ENCODE measurements at places on chromosomes 4 and X.
A peak's percentile ranks its signal among the peaks of the same experiment; 100 is the strongest.

DNA sequence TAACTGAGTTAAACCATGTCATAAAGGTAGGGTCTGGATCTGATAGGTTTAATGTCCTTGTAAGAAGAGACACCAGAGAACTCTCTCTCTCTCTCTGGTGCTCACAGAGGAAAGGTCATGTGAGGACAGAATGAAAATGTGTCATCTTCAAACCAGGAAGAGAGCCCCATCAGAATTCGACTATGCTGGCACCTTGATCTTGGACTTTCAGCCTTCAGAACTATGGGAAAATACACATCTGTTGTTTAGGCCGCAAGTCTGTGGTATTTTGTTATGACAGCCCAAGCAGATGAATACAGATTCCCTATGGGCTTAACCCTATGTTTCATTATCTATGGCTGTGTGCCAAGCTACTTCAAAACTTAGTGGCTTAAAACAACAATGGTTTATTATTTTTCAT lies 105.5 kb upstream of the DDIT4L start:
- no peak for DNase-seq

DNA sequence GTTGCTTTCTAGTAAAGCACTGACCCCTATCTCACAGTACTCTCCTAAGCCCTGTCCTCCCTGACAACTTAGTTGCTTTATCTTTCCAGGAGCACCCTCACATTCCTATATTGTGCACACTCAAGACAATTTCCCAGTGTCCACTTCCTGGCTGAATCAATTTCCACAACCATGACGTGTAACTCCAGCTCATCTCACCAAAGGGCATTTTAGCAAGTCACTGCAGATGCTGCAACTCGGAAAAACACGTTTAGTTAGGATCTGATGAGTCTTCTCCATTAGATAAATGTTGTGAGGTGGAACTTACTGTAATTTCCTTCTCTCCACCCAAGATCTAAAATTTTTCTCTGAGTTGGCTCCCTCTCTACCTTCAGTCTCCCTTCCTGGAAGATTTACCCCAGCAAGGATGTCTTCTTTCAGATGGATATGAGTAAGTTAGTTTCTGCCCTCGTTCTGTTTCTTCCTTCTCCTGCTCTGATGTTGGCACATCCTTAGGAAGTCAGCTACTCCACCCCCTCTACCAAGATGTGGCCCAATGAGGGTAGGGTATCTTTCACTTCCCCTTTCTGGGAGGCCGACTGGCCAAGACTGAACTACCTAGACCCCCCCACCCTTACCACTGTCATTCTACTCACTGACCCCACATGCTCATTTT lies 28.8 kb upstream of the IL13RA1 start:
- DNase-seq = peak; percentile 39

GRCh38 chrX:12901486-12901885 lies 4.9 kb upstream of the TLR8 start:
- DNase-seq = peak; percentile 70

GRCh38 chrX:6917666-6918065 lies 229.8 kb upstream of the STS start:
- DNase-seq = no peak

GRCh38 chr4:111359602-111360001 lies 736.7 kb upstream of the PITX2 start:
- no peak for DNase-seq

- DNase-seq = peak; percentile 2
These were observed 437.6 kb upstream of the AGA start for GRCh38 chr4:177879851-177880250.

- no peak for DNase-seq
These were observed 69.9 kb upstream of the FBXW7 start for GRCh38 chr4:152605641-152606335.

DNA sequence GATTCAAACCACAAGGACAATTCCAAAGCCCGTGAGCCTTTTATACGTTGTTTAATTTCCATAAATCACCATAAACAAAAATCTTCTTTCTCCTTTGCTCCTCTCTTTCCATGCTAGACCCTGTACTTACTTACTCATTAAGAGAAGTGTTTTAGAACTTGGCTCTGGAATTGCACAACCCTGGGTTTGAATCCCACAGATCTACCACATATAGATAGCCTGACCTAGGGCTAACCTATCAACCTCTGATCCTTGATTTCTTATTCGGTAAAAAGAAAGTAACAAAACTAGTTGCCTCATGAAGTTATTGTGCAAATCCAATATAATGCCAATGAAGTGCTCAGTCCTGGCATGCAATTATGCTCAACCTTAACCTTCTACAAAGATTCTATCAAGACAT lies 68.8 kb downstream of the ZAR1 start:
- DNase-seq = no peak

DNA sequence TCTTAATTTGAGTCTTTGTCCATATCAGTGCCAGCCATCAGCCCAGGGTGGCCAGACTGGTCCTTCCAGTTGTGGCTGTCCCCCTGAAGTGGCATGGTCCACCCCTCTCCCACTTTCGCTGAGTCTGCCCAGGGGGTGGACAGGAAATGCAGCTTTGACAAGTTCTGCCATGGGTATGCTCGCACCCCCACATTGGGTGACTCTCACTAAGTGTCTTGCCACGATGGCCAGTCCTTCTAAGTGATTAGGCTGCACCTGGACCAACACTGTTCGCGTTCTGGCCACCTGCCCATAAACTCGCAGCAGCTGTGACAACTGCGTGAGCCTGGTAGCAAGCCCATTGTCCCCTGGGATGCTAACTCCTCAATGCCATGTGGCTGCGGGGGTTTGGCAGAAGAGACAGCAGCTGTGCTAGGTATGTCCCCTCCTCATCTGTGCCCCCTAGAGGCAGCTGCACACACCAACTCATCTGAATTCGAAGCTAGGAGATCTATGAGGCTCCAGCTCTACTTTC lies 10.0 kb upstream of the LNX1 start:
- peak; percentile 56 for DNase-seq

DNA sequence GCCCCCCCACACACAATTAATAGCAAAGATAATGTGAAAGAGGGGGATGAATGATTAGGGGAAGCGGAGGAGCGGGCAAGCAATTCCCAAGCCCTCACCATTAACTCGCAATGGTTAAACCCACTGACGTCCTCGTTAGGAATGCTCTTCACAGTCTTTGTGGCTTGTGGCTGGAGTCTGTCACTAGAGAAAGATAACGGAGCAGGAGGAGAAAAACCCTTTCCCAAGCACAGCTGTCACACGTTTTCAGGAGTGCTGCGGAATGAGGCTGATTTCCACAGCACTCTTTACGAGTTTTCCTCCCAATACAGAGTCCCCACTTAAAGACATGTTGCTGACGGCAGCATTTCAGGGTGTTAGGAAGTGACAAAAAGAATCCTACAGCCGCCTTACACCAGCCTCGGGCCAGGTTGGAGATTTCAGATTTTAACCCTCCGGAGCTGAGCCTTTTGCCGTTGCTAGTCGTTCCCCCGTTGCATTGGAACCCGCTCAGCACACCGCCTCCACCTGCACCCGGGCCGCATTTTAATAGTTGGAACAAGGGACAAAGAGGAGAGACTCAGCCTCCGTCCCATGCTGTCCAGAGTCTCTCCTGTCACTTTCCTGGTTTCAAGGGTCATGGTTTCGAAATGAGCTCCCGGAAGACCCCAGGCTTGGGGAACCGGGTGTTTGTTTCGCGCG lies 92.2 kb downstream of the GEMIN8 start:
- DNase-seq = no peak

- DNase-seq = no peak
These were observed 110.4 kb upstream of the LDB2 start for GRCh38 chr4:17008834-17009345.

GRCh38 chrX:45261005-45261404 lies 60.3 kb upstream of the DIPK2B start:
- no peak for DNase-seq

GRCh38 chr4:20185103-20185502 lies 66.6 kb upstream of the SLIT2 start:
- no peak for DNase-seq

- no peak for DNase-seq
These were observed 38.0 kb downstream of the PCGF3 start for GRCh38 chr4:743463-744211.

DNA sequence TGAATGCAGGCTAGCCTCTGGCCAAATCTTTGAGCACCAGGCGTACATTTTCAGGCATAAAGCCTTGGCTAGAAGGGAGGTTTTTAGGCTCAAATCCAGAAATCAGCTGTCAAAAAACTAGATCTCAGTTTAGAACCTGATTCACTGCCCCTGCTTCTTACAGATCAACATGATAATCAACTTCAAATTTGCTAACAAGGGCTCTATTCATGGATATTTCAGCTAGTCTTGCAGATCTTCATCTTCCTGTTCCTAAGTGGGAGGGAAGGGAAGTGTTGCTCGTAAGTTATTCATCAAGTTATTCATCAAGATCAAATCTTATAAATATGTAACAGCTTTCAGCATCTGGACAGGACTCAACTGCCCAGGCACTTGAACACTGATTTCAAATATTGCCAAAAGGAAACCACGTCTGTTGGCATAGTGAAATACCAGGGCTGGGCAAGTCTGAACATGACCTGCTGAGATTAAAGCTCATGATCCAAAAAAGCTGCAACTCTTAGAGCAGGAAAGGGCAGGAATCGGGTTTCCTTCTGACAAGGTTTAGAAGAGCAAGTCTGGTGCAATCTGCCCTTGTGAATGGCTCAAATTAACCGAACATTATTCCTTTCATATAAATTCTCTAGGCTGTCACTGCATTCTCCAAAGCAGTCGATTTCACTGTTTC lies 200.3 kb downstream of the PDGFC start:
- no peak for DNase-seq

DNA sequence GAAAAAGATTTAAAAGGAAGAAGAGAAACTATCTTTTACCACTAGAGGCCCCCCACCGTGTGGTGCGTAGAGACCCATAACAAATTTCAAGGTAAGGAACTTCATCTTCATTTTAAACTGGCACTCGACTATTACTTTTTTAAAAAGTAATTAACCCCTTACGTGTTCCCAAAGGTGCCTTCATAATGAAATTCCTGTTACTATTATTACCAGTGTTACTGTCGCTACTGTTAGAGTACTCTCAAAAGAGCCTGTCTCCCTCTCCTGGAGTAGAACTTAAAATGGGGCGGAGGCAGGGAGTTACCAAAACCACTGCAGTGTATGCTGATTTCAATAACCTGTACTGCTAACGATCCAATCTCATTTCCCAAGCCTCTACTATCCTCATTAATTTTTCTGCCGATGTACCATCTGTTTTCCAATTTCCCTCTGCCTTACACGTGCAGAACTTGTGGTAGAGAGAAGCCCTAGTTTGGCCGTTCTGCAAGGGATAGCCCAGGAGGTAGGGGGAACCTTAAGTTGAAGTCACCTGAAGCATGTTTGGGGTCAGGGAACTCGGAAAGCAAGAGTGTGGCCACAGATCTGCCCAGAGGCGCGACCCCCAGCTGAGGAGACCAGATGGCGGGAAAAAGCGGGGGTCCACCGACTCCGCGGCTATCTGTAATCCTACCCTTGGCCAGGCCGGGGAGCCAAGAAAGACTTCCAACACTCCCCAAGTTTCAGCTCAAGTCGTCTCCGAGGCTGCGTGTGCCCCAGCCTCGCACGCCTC lies 720 bp upstream of the STK26 start:
- peak; percentile 31 for DNase-seq

DNA sequence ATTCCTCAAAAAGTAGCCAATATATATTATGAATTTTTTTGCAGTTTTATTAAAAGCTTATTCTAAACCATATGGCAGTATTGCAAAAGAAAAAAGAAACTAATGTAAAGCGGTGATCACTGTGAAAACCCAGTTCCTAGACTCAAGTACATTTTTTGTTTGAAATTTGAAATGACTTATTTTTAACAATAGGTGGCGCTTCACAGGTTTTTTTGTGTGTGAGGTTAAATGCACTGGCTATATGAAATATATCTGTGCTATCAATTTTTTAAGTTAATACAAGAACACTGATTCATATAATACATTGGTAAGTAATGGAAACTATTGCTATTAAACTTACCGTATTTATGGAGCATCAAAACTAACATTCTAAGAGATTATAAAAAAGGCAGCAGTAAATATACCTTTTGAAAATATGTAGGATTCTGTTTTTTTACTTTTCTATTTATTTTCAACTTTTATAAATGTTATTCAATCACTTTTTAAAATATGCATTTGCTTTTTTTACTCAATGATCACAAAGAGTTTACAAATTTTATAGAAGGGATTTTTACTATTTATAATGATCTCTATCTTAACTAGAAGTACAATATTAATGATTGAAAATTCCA lies 5.6 kb upstream of the SPRY1 start:
- peak; percentile 66 for DNase-seq

DNA sequence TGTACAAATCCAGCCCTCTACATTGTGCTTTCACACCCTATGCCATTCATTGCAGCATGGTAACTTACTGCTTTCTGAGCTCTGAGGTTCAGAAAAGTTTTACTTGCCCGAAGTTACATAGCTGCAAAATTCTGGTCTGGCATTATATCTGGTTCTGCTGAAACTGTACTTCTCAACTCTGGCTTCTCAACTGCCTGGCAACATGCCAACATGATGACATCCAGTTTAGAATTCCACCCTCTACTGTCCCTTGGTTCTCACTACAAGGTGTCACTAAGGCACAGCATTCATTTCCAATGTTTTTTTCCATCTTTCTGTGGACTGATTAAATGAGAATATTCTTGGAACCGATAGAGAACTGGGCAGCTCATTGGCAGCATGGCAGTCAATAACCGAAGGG lies 242.9 kb upstream of the PRPS2 start:
- DNase-seq = no peak

GRCh38 chr4:182257503-182257902 lies 14.3 kb downstream of the TENM3 start:
- DNase-seq = no peak

GRCh38 chr4:38130884-38131283 lies 170.7 kb downstream of the PTTG2 start:
- DNase-seq = no peak

- no peak for DNase-seq
These were observed 1120.7 kb downstream of the FAT4 start for GRCh38 chr4:126435491-126435890.
